Central memory CD8-positive, alpha-beta T cell (primary cell): ENCODE measurements at places on chromosomes 6 and 20.

GRCh38 chr6:74451953-74452352 lies 753.9 kb downstream of the COL12A1 start:
- no peak for DNase-seq
- no peaks in the 10 kb centered on the region for H3K27me3 ChIP-seq
- H3K36me3 ChIP-seq: peaks cover 1% of the 10 kb centered on the region
- no peak overlapping the region for H3K4me3 ChIP-seq
- no peaks in the 10 kb centered on the region for H3K4me1 ChIP-seq

GRCh38 chr20:19817017-19817416 lies 59.0 kb downstream of the RIN2 start:
- no peak for DNase-seq
- no peak overlapping the region for H3K27ac ChIP-seq
- H3K27me3 ChIP-seq: peaks cover 19% of the 10 kb centered on the region
- H3K4me1 ChIP-seq: no peaks in the 10 kb centered on the region
- no peaks in the 10 kb centered on the region for H3K36me3 ChIP-seq

- no peak overlapping the region for H3K27ac ChIP-seq
- peaks cover 2% of the 10 kb centered on the region for H3K36me3 ChIP-seq
- no peaks in the 10 kb centered on the region for H3K27me3 ChIP-seq
- no peak for DNase-seq
Measured at GRCh38 chr6:21856844-21857243, 263.3 kb downstream of the SOX4 start.

GRCh38 chr6:144086959-144087358 lies 8.4 kb downstream of the SF3B5 start:
- no peaks in the 10 kb centered on the region for H3K27me3 ChIP-seq
- H3K27ac ChIP-seq: no peak overlapping the region
- no peaks in the 10 kb centered on the region for H3K4me1 ChIP-seq
